WTC11 (cell line): ENCODE measurements at places on chromosomes 12 and 14. TPM values are rescaled to one million over a fixed set of nuclear protein-coding genes. Genes with fewer than 3 reads are reported as not detected.

GRCh38 chr14:76918256-76918781, 92.1 kb downstream of the LRRC74A start:
- DNase-seq, result no peak

- no peak for DNase-seq
These were observed 20.7 kb downstream of the GCH1 start for GRCh38 chr14:54881761-54882401.

The CCDC38 gene
- 0.07 TPM in 1 of 3 replicates, not detected in the others for total RNA-seq

The TAS2R8 gene
- total RNA-seq, result not detected in 3 replicates
